Naive thymus-derived CD8-positive, alpha-beta T cell (primary cell): ENCODE measurements at places on chromosomes 12 and 14.

- DNase-seq, result no peak
Observed at GRCh38 chr14:53570411-53571387, 385.9 kb downstream of the BMP4 start.

GRCh38 chr12:66321435-66321834 lies 19.1 kb downstream of the HELB start:
- DNase-seq, result no peak

GRCh38 chr14:23154964-23155587 lies 28.4 kb downstream of the SLC7A8 start:
- DNase-seq, result no peak

- DNase-seq, result no peak
Observed at GRCh38 chr12:39393890-39394289, 49.0 kb downstream of the KIF21A start.

DNA sequence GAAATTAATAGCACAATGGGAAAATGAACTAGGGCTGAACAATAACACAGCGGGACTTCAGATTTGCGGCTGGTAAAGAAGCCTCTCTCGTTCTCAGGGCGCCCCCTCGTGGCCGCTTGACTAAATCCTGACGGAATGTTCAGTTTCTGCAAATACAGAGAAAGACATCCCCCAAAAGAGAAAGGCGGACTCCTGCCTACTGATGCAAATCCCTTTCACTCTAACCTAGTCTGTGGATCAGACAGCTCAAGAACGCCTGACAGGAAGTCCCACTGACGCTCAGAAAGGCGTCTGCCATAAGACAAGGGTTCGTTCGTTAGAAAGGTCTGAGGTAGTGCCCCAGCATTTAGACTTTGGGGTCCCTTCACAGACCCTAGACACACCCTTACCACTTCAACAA lies 2.5 kb downstream of the NUAK1 start:
- DNase-seq, result peak; percentile 21

DNA sequence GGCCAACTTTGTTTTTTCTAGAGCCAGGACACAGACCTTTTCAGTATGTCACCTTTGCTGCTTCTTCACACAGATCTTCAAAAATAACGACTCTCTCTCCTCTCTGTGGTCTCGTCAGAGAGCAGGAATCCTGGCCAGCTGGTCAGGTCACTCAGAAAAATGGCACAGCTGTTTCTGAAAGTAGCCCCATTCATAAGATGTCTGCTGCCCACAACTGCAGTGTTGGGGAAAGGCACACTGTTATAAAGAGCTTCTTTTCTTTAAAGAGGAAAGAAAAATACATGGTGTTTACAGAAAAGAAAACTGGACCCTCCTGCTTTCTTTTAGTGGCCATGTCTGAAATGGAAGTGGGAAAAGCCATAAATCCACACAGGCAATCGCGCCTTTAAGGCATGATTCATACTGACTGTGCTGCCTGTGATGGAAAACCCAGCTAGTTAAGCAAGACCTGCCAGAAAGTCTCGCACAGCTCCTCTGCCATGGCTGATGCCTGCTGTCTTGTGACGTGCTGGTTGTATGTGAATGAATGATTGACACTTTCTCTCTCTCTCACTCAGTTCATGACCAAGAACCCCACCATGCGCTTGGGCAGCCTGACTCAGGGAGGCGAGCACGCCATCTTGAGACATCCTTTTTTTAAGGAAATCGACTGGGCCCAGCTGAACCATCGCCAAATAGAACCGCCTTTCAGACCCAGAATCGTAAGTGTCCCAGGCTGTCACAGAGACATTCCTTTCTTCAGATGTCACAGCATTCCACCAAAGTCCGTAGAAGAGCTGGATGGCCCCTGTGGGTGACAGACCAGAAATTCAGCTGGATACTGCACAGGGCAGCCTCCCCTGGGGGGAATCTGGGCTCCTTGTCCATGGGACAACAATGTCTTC lies 147.9 kb upstream of the HIF1A start:
- DNase-seq, result no peak

DNA sequence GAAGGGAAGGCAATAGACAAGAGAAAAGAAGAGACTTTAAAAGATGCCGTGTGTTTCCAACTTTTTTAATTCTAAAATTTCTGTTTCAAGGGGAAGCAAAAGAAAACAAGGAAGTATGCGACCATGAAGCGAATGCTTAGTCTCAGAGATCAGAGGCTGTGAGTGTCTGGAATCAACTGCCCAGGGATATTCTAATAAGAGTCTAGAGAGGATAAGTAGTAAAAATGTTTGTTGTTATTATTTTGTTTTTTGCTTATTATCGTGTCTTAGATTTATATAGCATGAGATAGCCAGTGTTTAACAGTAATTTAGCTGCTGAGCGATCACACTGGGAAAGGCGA lies 421 bp downstream of the FCF1 start:
- DNase-seq, result no peak

DNA sequence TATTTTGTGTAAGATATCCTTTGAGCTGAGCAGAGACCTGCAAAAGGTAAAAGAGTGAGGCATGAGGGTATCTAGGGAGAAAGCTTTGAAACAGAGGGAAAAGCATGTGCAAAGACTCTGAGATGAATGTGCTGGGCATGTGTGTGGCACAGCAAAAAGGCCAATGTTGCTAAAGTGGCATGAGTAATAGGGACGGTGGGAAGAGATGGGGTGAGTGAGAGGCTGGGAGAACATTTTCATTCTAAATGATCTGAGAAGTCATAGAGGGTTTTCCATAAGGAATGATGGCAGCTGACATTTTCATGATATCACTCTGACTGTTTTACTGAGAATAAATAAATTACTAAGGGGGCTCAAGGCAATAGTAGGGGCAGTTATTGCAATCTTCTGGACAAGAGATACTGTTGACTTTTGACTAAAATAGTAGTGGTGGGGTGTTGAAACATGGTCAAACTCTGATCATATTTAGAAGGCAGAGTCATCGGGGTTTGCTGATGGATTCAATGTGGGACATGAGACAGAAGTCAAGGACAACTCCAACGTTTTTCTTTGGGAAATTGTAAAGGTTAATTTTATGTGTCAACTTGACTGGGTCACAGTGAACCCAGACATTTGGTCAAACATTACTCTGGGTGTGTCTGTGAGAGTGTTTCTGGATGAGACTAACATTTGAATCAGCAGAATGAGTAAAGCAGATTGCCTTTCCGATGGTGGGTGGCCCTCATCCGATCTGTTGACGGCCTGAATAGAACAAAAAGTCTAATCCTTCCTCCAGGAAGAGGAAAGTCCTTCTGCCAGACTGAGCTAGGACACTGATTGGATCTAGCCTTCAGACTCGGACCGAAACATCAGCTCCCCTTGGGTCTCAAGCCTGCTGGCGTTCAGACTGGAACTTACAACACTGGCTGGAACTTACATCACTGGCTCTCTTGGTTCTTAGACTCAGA lies 193.9 kb upstream of the PLXNC1 start:
- DNase-seq, result no peak

DNA sequence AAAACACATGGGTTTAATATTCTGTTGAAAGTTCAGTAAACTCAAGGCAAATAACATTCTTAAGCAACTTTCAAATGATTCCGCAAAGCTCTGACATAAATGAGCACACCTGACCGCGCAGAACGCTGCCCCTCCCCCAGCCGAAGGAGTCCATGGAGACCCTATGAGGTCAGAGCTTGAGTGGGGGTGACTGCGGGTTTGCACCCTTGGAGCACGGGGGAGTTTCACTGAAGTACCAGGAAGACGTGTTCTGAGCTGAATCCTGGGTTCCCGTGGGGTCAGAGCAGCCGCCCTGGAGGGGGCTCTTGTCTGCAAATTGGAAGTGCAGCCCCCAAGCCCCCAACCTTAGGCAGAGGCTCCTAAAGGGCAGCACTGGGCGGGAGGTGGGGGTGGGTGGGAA lies 324.1 kb upstream of the SFSWAP start:
- DNase-seq, result no peak

DNA sequence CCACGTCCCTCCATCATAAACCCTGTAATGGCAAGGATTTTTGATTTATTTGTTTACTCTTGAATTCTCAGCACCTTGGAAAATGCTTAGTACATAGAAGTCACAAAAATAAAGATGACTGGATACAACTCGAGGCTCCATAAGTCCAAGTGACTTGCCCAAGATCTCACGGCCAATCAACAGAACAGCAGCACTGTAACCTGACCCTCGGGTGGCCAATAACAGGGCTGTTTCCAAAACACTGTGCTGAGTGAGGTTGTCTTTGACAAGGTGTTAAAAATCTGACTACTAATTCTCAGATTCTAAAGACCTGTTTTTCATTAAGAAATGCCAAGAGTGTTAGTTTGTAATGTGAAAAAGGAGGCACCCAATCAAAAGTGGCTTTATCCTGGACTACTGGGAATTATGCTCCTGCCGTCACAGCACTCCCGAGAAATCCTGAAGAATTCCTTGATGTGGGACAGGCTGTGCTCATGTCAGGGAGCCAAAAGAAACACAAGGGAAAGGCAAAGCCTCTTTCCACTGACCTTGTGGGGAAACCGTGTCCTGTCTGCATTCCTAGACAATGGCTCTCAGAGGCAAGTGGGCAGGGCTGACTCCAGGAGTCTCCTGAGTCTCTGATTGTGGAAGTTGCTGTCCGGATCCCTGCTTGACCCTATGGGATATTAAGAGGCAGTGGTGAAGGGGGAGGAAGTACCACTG lies 204.7 kb upstream of the PELI2 start:
- DNase-seq, result no peak

DNA sequence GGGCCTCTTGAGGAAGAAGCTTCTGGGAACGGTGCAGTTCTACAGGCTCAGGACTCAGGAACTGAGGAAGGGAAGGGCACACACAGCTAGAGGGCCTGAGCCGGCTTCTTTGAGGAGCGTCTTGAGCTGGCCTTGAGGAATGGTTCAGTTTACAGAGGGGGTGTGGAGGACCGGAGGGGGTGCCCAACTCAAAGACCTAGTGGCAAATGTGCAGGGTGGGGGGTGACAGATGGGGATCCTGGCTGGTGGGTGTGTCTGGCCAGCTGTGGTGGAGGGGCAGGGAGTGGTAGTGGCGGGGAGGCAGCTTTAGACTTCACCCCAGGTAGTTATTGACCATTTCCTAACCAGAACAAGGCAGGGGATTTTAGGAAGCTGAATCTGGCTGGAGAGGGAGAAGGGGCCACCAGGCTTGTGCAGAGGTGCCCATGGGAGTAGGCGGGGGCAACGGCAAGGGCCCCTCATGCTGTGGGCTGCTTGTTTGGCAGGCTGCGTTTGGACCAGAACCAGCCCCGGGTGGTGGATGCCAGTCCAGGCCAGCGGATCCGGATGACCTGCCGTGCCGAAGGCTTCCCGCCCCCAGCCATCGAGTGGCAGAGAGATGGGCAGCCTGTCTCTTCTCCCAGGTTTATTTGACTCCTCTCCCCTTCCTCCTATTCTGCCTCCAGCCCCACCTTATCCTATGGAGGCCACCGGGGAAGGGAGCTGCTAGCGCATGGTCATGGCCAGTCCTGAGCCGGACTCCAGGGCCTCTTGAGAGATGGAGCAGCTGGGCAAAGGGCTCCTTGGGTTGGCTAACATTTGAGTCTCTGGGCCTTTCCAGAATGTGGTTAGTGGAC lies 27.8 kb downstream of the PAPLN start:
- DNase-seq, result no peak

DNA sequence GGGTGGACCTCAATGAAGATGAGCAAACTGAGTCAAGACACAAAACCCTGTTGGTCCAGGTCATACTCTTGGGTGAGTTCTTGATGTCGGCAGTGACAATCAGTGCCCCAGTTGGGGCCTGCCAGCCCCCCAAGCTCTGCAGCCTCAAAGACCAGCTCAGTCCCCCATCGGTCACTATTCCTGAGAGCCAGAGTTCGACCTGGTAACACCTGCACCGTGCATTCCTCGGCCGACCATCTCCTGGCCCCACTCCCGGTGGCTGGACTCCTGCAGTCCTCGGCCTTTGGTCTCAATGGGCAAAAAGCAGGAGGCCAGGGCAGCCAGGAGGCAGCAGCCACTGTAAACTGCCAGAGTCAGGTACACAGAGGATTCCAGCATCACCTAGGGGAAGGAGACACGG lies 32.5 kb downstream of the DAO start:
- no peak for DNase-seq
